ENCODE measurements at places on chromosomes 6 and 20.

DNA sequence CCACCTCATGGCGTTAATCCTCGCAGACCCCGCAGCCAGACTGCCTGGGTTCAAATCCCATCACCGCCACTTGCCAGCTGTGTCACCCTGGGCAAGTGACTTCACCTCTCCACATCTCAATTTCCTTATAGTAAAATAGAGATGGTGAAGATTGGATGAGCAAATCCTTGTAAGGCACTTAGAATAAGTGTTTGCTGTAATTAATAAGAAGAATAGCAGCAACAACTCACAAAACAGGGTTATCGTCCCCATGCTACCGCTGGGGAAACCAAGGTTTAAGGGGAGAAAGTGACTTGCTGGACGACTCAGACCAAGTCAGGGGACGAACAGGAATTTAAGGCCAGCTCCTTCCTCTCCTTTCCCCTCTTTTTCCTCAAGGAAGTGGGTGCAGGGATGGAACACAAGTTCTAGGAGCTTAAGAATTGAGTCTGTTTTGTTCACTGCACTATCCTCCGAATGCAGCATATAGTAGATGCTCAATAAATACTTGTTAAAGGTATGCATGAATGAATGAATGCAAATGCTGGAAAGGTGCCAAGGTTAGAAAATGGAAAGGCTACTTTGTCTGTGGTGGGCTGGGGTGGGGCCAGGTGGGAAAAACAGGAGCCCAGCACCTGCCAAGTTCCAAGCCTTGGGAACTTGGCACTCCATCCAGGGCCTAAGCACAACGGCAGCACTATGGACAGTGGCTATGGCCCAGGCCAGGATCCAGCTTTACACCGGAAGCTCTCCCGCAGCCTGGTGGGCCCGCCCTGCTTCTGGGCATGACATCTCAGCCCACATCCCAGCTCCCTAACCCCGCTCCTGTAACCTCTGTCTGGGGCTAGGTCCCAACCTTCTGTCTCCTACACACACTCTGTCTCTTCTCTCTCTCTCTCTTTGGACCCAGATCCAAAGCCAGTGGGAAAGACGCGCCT is 4.9 kb upstream of the CDH22 start:
- no peak for DNase-seq

DNA sequence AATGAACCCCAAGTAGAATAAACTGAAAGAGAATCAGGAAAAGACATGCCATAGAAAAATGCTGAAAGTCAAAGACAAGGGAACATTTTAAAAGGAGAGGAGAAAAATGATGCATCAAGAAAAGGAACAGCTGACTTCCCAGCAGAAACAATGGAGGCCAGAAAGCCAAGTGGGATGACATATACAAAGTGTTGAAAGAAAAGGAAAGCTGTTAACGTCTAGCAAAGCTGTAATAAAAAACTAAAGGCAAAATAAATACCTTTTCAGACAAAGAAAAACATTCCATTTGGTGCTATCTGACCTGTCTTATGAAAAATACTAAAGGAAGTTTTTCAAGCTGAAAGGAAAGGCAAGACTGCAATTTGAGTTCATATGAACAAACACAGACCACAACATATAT is 34.1 kb upstream of the PDE10A start:
- DNase-seq = no peak

- DNase-seq = no peak
Observed at GRCh38 chr6:99138445-99138844, 190.7 kb upstream of the FBXL4 start.

DNA sequence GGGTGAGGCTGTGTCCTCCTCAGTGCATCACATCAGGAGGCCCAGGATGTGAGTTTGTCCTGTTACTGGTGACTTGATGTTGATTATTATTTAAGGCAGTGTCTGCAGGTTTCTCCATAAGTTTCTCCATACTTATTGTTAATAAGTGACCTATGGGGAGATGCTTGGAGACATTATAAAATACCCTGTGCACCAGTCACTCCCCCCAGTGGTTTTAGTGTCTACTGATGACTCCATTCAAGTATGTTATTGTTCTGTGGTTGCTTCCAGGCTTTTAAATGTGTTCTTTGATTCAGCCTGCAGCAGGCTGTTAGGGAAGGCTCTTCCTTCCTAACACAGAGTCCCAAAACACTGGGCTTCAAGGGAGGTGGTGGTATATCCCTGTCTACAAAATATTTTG is 14.6 kb upstream of the CST3 start:
- DNase-seq = no peak

DNA sequence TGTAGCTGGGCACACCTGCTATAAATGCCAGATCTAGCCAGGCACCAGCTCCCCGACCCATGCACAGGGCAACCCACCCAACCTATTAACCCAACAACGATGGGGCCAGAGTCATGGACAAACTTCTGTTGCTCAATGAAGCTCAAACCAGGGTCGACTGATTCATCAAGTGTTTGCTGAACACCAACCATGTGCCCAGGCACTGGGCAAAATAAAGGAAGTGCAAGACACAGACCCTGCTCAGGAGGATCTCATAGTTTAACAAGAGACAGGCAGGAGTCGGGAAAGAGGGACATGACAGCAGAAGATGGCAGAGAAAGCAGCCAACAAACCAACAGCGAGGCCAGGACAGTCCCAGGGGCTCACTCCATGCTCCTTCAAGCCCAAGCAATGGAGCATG is 18.8 kb downstream of the KCNK5 start:
- DNase-seq = no peak
